Vagina (tissue), 2 donors: ENCODE measurements at places on chromosomes 1 and 21.

DNA sequence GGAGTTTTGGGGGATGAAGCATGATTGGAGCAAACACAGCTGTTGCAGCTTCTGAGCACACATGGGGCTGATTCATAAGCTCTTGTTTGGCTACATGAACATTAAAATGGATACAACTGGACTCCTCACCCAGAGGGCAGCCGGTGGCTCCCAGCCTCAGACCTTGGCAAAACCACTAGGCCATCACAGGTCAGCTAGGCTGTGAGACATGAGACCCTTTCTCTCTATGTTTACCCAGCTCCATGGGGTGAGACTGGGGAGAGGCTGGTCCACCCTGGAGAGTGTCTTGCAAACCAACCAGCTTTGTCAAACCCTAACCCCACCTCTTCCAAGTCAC lies 388.7 kb downstream of the PTPRU start:
- DNase-seq = no peak

DNA sequence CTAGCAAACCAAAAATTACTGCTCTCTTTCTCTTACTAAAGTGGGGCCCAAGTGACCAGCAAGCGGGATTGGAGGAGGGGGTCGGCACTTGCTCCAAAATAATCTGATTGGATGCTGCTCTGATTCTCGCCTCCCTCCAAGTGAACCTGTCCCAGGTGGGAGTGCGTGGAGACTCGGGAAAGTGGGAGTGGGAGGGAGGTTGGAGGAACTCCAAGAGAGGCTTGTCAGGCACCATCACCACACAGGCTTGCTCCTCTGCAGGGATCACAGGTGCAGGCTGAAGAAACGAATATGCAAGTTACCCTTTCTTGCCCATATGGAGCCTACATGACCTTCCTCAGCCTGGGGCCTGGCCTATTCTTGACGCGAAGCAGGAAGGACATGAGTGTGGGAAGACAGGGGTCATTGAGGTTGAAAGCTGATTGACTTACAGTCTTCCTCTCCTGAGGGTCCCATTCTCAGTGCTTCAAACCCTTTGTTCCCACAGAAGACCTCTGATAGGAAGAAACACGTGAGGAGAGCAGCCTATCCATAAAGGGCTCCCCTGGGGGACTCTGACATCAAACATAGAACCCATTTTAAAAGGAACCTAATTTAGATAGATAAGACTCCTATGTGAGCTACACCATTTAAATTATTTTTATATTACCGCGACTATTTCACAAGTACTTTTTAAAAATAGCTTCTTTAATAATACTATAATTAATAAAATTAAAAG lies 14.2 kb downstream of the RGS8 start:
- no peak for DNase-seq

- DNase-seq = no peak
These were observed 100.7 kb upstream of the TSPAN2 start for GRCh38 chr1:115189814-115190539.

GRCh38 chr1:209400351-209401220 lies 182.9 kb upstream of the CAMK1G start:
- no peak for DNase-seq

DNA sequence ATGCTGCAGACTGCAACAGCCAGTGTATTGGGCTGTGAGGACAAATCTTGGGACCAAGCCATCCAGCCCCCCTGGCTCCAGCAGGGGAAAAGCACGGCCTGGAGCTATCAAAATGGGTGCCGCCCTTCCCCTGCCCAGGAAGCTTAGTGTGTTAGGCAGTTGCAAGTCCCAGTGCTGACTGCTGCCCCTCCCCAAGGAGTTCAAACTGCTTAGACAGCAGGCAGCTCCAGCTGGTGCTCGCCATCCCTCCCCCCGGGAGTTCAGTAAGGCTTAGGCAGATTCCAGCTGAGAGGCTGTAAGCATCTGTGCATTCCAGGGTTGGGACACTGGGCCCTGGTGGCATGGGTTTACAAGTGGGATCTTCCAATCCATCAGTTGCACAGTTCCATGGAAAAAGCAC lies 579.6 kb upstream of the NR5A2 start:
- no peak for DNase-seq
